RPMI7951 (cell line): ENCODE measurements at places on chromosomes 6 and 20.

GRCh38 chr6:14454473-14454775 is 336.9 kb downstream of the CD83 start:
- no peak for DNase-seq

DNA sequence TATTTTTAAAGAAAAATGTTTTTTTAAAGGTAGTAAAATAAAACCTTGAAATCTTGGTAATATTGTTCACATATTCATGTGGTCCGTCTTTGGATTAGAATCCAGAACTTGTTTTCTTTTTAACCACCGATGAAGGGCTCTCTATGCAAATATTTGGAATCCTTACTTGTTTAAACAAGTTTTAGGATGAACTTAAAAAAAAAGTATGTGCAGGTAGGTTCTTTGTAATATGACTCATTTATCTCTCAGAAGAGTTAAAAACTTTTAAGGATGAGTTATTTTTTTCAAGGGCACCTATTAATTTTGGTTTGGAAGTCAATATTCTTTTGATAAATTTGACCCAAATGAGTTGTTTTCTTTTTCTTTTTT is 8.9 kb downstream of the DSP start:
- no peak for DNase-seq

DNA sequence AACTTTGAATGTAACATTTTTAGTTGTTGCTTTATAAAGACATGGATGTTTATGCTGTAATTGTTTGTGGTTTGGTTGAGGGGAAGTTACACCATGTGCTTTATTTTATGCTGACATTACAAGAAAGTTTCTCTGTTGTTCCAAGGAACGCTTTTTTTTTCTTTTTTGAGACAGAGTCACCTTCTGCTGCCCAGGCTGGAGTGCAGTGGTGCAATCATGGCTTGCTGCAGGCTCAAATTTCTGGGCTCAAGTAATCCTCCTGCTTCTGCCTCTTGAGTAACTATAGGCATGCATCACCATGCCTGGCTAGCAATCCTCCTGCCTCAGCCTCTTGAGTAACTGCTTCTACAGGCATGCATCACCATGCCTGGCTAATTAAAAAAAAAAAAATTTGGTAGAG is 21.0 kb upstream of the IFNGR1 start:
- DNase-seq = peak; percentile 82

GRCh38 chr6:125392682-125393081 is 90.9 kb upstream of the HDDC2 start:
- DNase-seq = no peak

GRCh38 chr6:85747666-85748065 is 105.0 kb upstream of the SYNCRIP start:
- DNase-seq = peak; percentile 3

DNA sequence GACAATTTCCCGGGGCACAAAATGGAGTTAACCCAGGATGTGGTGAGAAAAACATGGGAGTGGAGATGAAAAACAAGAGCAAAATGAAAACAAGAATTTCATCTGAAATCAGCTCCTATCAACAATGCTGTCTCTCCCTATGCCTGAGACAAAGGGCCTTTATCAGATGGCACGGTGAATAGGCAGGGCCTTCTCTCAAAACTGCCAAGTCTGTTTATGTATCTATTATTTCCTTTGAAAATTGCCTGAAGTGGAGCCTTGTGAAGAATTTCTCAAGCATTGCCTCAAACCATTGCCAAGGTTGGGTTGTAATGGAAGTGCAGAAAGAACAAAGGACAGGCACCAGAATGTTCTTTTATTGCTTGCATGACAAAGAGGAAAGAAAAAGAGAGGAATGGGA is 74.7 kb downstream of the BTBD3 start:
- peak; percentile 26 for DNase-seq

- peak; percentile 94 for DNase-seq
Measured at GRCh38 chr6:9139746-9140145, 704.4 kb upstream of the SLC35B3 start.

DNA sequence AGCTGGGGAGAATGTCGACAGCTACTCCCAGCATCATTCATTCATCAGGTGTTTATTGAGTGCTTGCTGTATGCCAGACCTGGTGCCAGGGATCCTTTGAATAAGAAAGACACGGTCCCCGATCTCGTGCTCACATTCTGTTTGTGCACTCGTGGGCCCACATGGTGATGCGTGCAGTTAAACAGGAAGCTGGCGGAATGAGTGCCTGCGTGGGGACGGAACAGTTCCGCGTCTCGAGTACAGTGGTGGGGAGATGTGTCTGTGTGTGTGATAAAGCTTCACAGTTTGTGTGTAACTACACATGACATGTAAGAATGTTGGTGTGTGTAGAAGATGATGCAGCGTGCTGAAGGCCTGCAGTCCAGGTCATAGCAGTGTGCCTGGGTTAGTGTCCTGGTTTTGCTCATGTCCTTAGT is 6.5 kb downstream of the RBM38 start:
- DNase-seq = no peak

GRCh38 chr6:133467231-133467981 is 226.2 kb downstream of the EYA4 start:
- no peak for DNase-seq

DNA sequence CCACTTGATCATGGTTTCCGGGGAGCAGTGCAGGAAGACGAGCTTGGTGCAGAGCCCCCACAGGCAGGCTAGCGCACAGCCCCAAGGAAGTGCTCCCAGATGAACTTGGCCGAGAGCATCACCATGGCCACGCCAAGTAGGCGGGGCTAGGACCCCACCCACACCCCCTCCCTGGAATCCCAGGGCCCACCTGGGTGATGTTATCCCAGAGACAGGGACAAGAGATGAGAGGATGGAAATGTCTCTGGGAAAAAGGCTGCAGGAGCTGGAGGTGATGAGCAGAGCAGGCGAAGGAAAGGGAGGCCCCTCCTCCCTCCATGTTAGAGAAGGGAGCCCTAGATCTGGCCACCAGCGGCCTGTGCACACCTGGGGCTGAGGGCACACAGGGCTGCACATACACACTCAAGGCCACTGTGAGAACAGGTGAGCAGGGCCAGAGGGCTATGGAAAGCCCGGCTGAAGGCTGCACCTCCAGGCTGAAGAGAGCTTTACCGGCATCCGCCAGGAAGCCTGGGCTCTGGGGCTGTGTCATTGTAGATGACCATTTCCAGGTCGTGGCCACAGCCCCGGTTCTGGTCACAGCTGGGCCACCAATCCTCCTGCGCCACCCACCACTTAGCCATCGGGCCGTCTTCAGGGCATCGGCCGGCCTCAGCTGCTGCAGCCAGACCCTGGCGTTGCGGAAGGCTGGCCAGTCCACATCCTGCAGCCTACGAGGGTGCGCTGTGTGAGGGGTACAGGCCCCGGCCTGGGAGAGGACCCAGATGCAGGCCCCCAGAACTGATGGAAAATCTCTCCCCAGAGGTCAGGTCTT is 24.9 kb downstream of the NPEPL1 start:
- no peak for DNase-seq

GRCh38 chr6:138001750-138002349 is 105.4 kb downstream of the PERP start:
- peak; percentile 42 for DNase-seq

DNA sequence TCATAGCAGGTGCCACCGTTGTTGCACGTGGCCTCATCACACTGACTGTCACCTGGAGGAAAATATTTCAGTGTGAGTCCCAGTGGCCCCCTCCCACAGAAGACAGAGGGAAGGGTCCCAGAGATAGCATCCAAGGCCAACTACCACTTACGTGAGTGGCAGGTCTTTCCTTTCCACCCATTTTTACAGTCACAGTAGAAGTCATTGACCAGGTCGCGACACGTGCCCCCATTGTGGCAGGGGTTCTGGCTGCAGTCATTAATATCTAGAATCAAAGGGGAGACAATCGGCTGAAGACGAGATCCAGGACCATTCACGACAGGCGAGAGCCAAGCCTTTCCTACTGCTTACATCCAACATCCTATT is 28.6 kb downstream of the JAG1 start:
- no peak for DNase-seq

DNA sequence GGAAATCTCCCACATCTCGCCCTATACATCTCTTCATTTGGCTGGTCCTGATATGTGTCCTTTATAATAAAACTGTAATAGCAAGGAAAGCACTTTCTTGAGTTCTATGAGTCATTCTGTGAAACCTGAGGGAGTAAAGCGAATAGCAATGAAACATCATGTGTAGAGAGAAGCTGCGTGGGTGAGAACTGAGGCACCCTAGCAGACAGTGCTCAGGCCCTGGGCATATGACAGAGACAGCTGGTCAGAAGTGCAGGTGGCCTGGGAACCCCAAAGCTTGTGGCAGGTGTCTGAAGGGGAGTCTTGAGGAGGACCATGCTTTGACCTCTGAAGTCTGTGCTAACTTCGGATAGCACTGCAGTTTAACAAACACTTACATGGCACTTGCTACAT is 1.3 kb upstream of the BLOC1S5 start:
- DNase-seq = no peak

GRCh38 chr20:62642666-62643520 is 590 bp downstream of the SLCO4A1 start:
- peak; percentile 42 for DNase-seq

DNA sequence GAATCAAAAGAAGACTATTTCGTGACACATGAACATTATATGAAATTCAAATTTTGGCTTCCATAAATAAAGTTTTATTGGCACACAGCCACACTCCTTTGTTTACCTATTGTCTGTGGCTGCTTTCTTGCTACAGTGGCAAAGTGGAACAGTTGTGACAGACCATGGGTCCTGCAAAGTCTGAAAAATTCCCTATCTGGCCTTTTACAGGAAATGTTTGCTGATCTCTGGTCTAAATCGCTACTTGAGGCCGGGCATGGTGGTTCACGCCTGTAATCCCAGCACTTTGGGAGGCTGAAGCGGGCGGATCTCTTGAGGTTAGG is 23.1 kb upstream of the PREX1 start:
- no peak for DNase-seq

DNA sequence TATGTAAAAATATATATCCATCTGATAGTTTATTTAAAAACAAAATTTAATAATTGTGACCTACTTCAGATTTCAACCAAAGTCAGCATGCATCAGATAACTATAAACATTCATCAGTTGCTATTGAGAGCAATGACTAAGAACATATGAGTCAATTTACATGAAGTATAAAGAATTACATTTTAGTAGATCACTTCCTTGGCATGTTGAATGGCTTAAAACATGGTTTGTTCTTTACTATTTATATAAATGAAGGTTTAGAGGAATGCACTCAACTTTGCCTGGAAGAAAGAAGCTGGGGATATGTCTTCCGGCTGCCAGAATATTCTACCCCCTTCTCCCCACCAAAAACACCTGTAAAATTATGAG is 6.4 kb upstream of the FAM217A start:
- DNase-seq = peak; percentile 4

DNA sequence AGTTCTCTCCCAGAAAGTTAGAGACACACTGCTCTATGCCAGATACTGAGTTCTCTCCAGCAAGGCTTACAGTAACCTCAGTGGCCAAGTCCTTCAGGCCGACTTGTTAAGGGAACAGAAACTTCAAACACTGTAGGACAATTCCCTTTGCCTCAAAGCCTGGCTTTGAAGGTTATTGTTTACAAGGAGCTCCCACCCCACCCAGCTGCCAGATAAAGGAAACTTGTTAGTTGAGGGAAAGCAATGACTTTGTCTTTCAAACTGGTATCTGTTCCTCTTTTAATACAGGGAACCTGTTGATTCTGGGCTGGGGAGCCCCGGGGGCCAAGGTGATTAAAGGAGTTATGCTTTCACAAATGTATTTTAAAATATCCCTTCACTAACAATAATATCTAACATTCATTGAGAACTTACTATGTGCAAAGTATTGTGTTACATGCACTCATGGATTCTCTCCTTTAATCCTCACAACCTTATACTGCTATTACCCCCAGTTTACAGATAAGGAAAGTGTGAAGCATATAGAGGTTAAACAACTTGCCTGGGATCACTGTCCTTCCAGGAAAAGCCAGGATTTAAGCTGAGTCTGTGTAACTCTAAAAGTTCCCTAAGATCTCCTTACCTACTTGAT is 27.6 kb upstream of the CDKN1A start:
- DNase-seq = no peak

GRCh38 chr6:36155662-36156061 is 25.3 kb downstream of the MAPK13 start:
- DNase-seq = no peak

DNA sequence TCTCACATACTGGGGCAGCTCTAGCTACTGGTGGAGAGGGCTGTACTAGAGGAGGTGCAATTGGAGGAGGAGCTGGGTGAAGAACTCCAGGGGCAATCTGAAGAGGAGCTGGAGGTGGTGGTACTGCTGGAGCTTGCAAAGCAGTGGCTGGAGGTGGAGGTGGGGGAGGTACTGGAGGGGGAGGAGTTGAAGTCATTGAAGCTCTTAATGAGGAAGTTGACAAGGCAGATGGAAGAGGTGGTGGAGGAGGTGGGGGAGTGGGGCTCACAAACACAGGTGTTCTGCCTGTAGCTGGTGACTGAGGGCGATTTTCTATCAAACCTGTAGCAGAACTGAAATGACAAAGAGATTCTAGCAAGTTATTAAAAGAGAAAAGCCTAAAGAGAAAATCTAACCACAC is 77.6 kb downstream of the WASF1 start:
- DNase-seq = no peak

GRCh38 chr6:33206864-33207551 is 1.3 kb upstream of the RING1 start:
- peak; percentile 67 for DNase-seq

DNA sequence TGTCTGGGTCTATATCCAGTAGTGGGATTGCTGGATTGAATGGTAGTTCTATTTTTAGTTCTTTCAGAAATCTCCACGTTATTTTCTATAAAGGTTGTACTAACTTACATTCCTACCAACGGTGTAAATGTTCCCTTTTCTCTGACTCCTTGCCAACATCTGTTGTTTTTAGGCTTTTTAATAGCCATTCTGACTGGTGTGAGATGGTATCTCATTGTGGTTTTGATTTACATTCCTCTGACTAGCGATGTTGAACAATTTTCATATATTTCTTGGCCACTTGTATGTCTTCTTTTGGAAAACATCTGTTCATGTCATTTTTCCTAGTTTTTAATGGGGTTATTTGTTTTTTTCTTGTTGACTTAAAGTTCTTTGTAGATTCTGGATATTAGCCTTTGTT is 99.3 kb downstream of the BMP2 start:
- DNase-seq = peak; percentile 32

GRCh38 chr6:3400162-3400561 is 56.7 kb downstream of the SLC22A23 start:
- no peak for DNase-seq

GRCh38 chr6:6580225-6580856 is 8.2 kb upstream of the LY86 start:
- no peak for DNase-seq

- no peak for DNase-seq
Measured at GRCh38 chr20:8161264-8162071, 29.4 kb downstream of the PLCB1 start.

DNA sequence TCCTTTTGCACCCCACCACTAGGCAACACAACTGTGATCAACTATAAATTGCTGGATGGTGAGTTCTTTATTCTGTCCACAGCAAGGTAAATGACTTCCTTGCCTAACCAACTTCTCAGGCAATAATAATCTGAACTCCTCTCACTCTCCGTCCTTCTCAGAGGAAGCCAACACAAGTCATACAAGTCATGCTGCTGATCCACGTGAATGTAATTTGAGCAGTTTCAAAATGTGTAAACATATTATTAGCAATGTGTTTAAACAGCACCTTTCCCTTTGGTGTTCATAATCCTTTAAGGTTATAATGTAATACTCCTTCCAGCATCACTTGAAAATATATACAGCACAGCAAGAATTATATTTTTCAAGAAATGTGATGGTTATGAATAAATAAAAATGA is 127.9 kb downstream of the QRSL1 start:
- DNase-seq = no peak

- DNase-seq = no peak
Measured at GRCh38 chr6:39102071-39102820, 12.7 kb downstream of the SAYSD1 start.

- DNase-seq = peak; percentile 99
Measured at GRCh38 chr20:38114353-38114791, 50.7 kb downstream of the TGM2 start.
